ENCODE measurements at places on chromosomes 3 and 15. TPM values are rescaled to one million over a fixed set of nuclear protein-coding genes. Genes with fewer than 3 reads are reported as not detected.

SH3BP5 gene
- total RNA-seq, result 20.2 TPM

- no peak for ATAC-seq
Observed at GRCh38 chr3:15815696-15816095, 17.9 kb upstream of the ANKRD28 start.

GRCh38 chr15:44394062-44394461 is 33.4 kb upstream of the CTDSPL2 start:
- ATAC-seq, result no peak

DNA sequence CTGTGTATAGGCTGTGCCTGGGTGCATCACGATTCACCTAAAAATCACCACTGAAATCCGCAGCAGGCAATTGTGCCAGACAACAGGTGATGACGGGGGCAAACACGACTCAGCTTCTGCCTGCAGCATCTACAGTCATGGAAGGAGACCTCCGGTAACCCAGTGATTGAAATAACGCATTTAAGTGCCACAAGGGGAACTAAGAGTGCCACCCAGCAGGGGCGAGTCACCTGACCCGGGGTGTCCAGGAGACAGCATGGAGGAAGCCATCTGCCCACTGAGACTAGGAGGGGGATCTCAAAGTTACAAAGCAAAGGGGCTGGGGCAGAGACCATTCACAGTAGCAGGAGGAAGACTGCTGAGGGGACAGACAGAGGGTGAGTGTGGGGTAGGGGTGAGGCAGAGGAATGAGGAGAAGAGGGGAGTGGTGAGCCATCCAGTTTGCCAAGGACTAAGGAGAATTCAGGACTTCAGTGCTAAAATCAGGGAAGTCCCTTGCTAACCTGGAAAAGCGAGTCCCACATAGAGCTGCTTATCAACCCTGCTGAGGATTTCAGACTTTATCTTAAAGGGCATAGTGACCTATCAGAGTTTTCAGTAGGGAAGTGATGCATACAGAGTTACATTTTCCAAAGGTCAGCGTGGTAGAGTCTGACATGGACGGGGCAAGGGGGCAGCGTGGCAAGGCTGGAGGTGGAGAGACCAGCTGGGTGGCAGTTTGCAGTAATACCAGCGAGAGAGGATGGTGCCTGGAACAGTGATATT is 256.7 kb upstream of the HES1 start:
- no peak for ATAC-seq

GRCh38 chr3:115148142-115148790 is 1.2 kb upstream of the ZBTB20 start:
- no peak for ATAC-seq

CYP11A1 gene
- total RNA-seq, result not detected

All from activated T-helper 17 cell treated with anti-CD3 and anti-CD28 coated beads, Interleukin-2, amount 50 U/mL, for 72 hours (primary cell).